Stimulated activated naive CD4-positive, alpha-beta T cell (primary cell): ENCODE measurements at places on chromosomes 1 and 21.

- DNase-seq: no peak
Observed at GRCh38 chr1:97331165-97331564, 589.7 kb downstream of the DPYD start.

DNA sequence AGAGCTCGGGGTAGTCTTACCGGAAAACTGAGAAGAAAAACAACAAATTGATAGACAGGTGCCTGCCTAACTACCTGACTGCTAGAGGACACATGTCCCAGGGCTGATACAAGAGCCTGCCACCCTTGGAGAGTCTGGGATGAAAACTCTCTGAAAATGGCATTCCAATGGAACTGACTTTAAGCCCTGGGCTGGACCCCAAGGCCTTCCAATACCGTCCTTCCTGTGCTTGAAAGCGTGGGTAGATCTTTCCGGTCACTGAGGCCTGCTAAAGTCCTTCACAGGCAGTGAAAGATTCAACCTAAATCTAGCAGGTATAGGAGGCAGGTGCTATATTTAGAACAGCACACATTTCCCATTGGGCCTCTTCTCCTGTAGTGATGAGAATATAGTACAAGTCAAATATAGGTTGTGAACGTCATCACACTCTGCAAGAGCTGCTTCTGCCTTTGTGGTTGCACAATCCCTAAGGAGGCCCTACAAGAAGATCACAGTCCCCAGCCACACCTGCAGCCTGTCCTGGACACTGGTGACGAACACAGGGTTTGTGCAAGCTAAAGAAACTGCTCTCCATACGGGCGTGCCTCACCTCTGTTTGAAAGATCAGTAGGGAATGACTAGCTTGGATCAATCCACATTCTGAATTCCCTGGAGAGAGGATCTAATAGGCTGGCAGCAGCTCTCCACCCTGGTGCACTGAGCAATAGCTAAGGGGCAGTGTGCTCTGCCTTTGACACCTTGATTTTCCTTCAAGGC lies 876 bp upstream of the CHML start:
- no peak for DNase-seq

GRCh38 chr1:208254376-208254775 lies 10.2 kb upstream of the PLXNA2 start:
- DNase-seq: no peak

DNA sequence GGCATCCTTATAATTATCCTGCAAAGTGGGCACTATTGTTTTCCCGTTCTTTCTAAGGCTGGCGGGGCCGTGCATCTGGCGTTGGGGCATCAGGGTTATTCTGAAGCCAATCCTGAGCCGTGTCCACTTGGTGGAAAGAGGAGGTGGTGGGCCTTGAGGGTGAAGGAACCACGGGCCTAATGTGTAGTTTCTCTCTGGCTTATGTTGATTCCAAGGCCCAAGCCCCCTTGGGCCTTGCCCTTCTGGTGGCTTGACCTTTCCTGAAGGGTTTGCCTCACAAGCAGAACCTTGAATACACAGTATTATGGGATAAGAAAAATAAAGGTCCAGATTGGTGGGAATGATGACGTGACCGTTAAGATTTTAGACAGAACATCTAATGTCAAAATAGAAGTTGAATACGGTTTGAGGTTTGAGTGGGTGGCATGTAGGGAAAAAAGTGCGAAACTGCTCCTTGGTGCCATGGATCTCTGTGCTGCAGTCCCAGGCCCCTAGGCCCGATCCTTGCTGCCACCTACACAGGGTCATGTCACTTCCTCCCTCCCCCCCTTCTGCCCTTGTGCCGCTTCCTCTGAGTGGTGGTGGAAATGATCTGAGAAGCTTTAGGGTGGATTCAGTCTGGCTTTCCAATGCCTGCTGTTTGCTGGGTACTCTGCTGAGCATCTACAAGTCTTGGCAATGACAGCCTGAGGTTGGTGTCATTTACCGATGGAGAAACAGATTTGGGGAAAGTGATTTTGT lies 90.5 kb downstream of the PRDM2 start:
- DNase-seq: no peak

DNA sequence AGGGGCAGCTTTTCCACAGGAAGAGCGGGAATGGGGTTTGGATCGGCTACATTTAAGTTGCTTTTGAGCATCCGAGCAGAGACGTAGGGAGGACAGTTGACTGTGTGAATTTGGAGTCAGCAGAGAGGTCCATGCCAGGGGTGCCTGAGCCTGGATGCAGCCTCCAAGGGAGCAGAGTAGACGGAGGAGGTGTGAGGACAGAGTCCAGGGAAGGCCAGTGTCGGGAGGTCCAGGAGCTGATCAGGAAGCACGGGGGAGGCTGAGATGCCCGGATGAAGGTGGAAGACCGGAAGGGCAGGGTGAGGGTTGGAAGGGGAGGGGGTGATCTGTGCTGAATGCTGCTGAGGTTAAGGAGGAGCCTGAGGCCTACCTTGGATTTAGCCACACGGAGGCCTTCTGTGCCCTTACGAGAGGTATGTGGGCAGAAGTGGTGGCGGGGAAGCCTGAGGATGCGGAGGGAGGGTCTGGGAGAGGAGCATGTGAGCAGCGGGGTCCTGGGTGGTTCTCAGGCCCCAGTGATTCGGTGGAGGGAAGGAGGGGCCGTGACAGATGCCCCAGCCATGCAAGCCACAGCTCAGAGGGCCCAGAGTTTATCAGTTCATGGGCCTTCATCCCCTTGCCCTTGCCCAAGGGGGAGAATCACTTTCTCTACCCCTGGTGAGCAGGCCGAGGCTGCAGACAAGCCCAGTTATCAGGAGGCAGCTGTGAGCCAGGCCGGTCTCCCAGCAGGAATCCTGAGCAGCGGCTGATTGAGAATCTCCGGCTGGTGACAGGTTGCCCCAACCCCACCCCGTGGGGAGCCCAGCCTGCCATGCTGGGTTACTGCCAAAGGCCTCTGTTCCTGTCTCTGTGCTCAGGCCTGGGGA lies 54.0 kb upstream of the ACTL8 start:
- DNase-seq: no peak

DNA sequence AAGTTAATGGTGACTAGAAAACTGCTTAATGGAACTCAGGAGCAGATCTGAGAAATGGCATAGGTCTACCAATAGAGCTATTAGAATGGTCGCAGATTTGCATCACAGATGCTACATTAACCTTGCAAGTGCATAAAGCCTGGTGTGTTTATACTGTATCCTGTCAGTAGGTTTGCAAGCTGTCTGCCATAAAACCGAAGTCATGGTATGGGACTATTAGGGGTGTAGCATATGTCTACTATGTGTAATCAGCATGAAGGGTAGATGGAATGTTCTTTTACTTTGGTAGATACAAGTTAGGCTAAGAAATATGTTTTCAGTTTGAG lies 574.2 kb upstream of the ADGRL2 start:
- DNase-seq: no peak

DNA sequence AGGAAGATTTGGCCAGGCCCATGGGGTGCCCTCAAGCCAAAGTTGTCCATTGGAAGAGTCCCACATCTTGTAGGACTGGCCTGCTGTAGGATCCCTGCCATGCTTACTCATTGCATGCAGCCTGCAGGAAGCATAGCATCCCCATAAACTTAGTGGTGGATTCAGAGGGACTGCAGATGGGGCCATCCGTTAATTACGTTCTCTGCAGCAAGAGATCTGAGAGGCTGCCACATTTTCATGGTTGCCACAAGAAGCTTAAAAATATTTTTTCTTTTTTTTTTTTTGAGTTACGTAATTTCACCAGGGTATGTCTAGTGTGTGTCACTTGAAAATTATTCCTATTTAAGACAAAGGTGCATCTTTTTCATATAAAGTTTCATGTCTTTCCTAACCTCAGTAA lies 329.7 kb upstream of the USP24 start:
- no peak for DNase-seq

- no peak for DNase-seq
Observed at GRCh38 chr1:65491472-65491871, 71.0 kb downstream of the LEPR start.

DNA sequence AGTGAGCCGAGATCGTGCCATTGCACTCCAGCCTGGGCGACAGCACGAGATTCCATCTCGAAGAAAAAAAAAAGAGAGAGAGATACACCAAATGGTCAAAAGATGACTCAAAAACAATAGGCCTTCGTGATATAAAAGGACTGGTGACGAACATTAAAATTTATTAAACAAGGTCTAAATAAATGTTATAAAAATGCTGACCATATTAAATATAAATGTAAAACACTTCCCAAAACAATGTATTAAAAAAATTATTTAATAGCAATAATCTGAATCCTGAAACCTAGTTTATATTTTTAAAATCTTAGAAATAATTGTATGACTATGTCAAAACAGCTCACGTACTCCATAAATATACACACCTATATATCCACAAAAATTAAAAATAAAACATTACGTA lies 247.6 kb downstream of the SETD4 start:
- DNase-seq: no peak

- DNase-seq: no peak
Observed at GRCh38 chr1:181846001-181846645, 215.4 kb downstream of the ZNF648 start.

- DNase-seq: no peak
Observed at GRCh38 chr1:156662005-156662799, 15.0 kb downstream of the NES start.

DNA sequence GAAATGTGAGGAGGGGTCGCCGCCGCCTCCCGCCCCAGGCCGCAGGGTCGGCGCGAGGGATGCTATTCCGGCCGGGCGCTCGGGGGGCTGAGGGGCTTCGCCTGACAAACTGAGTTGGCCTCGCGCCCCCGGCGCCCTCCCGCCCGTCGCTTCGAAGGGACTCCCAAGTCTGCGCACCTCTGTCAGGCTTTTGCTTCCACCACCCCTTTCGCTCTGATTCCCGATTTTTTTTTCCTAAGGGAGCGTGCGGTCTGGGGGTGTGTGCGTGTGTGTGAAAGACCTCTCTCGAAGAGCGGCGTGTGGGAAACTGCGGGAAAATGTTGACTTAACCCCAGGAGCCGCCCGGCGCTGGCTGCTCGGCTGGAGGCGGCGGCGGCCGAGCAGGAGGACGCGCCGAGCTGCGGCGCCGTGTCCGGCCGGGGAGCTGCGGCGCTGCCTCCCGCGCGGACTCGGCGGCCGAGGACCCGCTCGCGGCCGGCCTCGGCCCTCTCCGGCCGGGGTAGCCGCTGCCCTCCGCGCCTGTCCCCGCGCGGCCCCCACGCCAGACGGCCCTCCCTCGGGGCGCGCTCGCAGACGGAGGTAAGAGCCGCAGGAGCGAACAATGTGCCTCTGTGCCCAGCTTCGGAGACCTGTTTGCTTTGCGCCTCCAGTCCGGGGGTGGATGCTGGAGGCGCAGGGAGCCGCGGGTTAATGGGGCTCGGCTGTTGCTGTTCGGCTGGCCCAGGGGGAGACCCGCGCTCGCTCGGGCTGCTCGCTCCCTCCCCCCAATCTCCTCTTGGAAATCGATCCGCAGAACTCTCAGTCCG lies 1.1 kb downstream of the ADGRL2 start:
- DNase-seq: no peak

DNA sequence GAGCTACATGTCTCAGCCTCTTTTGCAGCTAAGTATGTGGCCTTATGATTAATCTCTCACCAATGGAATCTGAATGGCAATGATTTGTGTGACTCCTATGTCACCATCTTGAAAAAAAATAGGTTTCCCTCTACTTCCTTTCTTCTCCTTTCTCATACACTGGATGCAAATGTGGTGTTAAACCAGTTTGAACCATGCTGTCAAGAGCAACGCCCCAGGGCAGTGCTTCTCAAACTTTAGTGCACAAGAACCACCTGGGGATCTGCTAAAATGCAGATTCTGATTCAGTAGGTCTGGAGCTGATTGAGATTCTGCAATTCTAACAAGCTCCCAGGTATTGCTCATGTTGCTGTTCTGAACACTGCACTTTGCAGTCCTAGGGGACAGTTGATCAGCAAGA lies 44.7 kb upstream of the ZNF644 start:
- DNase-seq: no peak

GRCh38 chr1:51284487-51284954 lies 45.8 kb downstream of the TTC39A start:
- no peak for DNase-seq

DNA sequence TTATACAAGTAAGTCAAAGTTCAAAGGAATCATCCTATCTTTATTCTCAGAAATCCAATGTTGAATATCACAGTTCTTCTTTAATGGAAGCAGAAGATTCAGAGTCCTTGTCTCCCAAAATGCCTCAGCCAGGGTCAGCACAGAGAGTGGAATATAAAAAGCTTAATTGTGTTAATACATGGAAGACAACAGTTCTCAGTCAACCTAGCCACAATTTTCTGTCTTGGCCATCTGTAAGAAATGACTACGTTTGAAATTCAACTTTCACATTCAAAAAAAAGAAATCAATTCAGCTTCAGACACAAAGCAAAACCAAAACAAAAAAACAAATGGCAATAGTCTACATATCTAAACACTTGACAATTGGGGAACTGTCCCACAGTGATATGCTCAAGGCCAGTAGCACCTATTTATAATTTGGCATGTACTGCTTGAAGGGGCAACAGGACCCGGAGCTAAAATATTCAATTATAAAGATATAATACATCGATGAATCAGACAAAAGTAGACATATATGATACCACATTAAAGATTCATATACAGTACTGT lies 27.3 kb upstream of the GLIS1 start:
- DNase-seq: no peak

DNA sequence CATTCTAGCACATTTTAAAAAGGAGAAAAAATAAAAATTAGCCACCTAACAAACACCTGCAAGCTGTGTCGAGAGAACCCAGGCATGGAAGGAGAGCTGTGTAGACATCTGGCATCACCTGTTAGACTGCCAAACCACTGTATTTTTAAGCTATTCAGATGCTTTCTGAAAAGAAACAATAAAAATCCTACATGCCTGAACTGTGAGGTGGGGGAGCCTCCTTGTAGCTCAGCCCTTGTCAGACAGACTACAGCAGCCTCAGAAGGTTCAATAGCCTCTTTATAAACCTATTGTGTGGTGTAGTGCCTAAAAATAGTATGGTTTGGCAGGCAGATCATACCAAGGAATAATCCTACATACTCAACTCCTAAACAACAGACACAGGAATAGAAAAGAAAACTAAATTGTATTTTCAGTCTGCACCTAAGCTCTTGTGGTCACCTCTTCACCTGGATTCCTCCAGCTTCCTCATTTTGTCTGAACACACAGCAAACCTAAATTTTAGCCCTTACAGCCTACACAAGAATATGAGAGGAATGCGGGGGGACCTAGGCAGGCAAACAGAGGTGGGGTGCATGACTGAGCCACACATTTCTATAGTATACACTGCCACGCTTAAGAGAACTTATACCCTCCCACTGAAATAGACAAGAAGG lies 67.0 kb downstream of the SIPA1L2 start:
- no peak for DNase-seq
